Left ventricle myocardium inferior (tissue), 1 donor: ENCODE measurements at places on chromosomes 13 and 19. TPM values are rescaled to one million over a fixed set of nuclear protein-coding genes. Genes with fewer than 3 reads are reported as not detected.

The GPC5 gene
- total RNA-seq: 1.5 TPM

DNA sequence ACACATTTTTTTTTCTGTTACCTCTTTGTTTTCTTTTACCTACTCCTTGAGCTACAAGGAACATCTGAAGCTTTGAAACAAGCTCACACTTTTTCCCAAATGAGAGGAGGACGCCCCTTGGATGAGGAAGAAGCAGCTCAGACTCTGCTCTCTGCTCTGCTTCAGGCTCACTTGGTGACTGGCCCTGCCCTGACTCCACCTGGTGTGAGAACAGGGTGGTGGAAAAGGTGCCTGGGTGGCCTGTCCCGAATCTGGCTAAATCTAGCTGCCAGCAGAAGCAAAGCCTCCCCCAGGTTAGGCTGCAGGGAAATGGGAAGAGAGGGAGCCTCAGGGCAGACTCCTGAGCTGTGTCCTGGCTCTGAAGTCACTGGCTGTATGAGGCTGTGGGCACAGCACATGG lies 68.0 kb upstream of the CEACAM8 start:
- DNase-seq: no peak

- no peak for DNase-seq
These were observed 1237.8 kb downstream of the SLITRK5 start for GRCh38 chr13:88908961-88909441.

DNA sequence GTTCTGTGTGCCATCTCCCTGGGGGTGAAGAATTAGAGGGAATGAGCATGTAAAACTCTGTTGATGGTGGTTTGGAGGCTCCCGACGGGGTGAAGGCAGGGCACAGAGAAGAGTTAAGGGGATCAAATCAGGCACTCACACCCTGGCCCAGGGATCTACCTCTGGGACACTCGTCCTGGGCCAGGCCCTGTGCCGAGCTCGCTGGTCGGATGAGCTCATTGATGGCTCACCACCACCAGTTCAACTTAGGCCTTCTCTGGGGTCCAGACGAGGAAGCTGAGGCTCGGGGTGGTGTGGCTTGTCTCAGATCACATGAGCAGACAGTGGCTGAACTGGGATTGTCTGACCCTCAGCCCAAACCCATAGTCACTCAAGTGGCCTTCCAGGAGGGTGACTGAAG lies 1.6 kb downstream of the NACC1 start:
- no peak for DNase-seq

DNA sequence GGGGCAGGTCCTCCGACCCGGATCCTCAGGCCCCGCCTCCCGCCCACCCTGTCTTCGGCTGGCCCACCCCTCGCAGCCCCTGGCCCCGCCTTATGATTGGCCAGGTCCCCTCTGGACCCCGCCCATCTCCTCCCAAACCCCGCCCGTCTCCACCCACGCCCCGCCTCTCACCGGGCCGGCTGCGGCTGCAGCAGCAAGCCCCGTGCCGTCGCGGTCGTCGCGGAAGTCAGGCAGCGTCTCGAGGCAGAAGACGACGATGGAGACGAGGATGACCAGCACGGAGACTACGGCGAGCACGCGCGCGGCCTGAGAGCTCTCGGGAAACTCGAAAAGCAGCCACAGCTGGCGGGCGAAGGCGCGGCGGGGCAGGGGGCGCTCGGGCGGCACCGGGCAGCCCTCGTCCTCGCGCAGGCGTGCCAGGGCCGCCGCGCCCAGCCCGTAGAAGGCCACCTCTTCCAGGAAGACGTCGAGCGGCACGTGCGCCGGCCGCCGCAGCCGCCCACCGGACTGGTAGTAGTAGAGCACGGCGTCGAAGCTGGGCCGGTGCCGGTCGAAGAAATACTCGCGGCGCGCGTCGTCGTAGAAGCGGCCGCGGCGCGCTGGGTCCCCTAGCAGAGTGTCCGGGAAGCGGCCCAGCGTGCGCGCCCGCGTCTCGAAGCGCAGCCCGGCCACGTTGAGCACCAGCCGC lies 495 bp downstream of the KCNA7 start:
- DNase-seq: no peak

DNA sequence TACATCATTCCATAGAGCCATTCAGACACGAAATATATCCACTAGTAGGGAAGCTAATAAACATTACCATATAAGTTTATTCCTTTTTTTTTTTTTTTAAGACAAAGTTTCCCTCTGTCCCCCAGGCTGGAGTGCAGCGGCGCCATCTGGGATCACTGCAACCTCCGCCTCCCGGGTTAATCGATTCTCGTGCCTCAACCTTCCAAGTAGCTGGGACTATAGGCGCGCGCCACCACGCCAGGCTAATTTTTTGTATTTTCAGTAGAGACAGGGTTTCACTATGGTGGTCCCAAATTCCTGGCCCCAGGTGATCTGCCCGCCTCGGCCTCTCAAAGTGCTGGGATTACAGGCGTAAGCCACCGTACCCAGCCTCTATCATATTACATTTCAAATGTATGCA lies 612 bp upstream of the ZNF154 start:
- no peak for DNase-seq

DNA sequence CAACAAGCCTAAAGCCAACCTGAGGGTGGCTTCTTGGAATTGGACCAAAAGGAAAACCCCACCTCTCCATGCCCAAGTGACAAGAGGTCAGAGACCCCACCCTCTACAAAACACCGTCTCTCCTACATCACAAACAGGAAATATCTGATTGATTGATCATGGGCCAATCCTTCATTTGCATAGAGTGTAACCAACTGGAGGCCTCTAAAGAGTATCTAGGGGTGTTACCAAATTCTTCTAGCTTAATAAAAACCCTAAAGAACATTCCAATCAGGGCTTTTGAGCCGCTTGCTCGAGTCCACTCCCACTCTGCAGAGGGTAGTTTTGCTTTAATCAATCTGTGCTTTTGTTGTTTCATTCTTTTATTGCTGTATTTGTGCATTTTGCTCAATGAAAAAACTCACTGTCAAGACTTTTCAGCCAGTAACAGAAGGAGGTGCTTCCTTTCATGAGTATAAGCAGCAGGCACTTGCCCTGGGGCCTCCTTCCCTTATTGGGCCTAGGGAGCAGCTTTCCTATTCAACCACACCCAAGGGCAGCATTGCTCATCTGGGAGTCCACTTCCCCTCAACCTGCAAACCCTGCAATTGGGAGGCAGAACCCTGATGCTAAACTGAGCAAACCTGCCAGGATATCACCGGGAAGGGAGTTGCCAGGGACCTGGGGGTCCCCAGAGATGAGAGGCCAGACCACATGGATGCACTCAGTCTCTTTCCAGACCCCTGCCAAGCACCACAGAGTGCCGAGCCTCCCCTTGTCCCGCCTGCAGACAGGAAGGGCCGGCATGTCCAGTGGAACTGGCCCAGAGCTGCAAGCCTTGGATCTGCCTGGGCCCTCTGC lies 154.3 kb upstream of the VSTM2B start:
- no peak for DNase-seq

DNA sequence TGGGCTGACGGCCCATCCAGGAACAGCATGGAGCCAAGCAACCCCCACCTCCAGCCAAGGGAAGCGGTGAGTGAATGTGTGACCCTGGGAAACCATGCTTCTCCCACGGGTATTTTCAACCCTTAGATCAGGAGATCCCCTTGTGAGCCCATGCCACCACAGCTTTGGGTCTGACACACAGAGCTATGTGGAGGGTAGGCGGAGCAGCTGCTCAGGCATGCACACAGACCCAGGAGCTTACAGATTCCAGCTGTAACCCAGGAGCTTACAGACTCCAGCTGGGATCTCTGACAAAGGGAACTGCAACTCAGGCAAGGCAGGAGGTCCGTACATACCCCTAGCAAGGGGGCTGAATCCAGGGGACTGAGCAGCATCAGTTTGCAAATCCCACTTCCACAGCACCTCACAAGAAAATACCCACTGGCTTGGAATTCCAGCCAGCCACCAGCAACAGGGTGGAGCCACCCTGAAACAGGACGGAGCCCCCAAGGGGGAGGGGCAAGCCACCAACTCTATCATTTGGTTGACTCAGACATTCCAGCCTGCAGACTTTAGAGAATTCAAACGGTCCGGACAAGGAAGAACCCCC lies 40.8 kb upstream of the RFXAP start:
- DNase-seq: no peak
